ENCODE measurements at places on chromosomes 2 and 18.
A peak's percentile ranks its signal among the peaks of the same experiment; 100 is the strongest.

GRCh38 chr2:151852260-151853069 is 24.2 kb upstream of the ARL5A start:
- no peak for DNase-seq

GRCh38 chr2:153787612-153788011 is 84.1 kb upstream of the GALNT13 start:
- DNase-seq, result no peak

DNA sequence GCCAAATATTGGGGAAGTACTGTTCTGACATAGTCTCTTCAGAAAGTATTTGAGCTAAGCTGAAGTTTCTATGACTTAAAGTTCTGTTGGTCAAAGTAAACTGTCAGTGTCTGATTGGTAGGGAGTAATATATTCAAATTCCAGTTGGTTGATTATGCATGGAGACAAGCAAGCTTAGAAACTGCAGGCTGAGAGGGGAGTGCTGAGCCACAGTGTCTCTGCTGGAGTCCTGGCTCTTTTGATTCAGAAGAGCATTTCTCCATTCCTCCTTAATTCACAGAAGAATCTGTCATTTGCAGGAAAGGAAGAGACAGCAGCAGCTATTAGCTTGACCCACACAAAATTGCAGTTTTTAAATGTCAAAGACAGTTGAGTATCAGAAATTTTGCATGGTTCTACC is 201.4 kb upstream of the TMEM200C start:
- no peak for DNase-seq

GRCh38 chr2:172430678-172431077 is 3.3 kb downstream of the ITGA6 start:
- no peak for DNase-seq

GRCh38 chr2:45705233-45705632 is 53.8 kb downstream of the PRKCE start:
- no peak for DNase-seq

DNA sequence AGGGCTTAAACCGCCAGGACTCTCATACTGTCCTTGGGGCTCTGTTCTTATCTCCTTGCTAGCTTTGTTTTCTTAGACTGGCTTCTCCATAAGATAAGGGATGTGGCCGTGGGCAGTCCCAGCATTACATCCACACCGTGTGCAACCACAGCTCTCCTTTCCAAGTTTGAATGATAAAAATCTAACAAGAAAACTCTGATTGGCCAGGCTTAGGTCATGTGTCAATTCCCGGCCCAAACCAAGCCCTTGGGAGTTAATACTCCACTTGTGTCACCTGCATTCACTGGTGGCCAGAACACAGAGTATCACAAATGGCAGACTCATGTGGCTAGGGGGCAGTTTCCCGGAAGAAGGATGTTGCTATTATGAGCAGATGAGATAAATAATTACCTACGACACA is 43.2 kb upstream of the KDM3A start:
- no peak for DNase-seq

- DNase-seq, result no peak
These were observed 1.1 kb upstream of the GPR55 start for GRCh38 chr2:230925879-230926765.

DNA sequence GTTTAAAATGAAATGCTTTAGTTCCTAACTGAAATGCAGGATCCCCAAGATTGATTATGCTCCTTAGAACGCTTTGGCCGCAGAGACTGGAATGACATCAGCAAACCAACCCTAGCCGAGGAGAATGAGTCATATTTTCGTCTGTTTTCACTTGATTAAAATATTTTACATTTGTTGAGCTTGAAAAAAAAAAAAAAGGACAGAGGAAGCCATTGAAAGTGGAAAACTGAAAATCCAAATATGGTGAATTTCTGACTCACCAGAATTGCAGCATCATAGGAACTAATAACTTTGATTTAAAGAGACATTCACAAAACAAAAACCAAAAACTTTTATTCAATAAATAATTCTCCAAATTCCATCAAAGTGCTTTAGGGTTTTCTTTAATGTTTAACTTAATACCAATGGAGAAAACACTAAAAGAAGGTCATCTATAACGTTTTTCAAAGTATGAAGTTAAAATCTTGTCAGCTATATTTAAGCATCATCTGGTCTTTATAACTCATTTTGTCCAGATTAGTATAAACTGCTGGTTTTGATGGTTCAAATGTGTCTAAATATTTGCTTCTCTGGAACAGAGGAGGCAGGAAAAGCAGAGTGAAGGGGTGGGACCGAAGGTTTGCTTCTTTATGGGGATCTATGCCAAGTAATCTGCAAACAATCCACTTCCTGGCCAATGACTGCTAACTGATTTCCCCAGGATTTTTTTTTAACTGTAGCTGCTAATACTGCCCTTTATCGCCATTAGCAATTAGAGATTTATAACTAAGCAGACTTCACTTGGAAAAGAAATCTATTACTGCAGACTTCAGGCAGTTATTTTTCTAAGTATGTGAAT is 30.9 kb upstream of the COL5A2 start:
- DNase-seq, result peak; percentile 96

GRCh38 chr2:25982273-25982967 is at the start of gene KIF3C:
Gene KIF3C, minus strand, starts transcription at chr2:25982497. Its CDS starts 580 bp downstream, at chr2:25981917.
- DNase-seq, result peak; percentile 71

DNA sequence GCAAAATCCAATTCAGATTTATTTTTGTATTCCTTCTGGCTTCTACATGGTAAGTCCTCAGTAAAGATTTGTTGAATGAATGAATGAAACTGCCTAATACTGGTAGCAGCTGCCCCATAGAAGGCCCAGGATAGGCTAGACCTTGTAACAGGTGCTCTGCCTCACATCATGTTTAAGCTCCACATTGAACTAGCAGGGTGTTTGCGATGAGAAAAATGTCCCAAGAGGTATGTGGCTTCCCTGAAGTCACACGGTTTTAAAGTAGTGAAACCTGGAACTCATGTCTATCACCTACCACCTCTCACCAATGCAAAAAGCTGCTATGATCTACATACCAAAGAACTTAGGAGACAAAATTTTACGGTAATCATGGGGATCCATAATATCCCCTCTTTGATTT is 765 bp upstream of the LHCGR start:
- no peak for DNase-seq

DNA sequence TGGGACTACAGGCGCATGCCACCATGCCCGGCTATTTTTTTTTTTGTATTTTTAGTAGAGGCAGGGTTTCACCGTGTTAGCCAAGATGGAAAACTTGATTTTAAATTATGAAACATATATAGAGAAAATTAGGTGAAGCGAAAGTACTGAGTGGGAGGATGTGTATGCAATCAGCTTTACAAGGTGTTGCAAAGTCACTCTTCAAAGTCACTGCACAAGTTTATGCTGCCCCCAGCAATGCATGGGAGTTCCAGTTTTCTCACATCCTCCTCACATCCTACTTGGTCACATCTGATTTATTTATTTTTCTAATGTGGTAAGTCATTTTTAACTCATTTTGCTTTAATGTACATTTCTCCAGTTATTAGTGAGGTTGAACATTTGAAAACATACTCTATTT is 49.2 kb upstream of the CHN1 start:
- no peak for DNase-seq

DNA sequence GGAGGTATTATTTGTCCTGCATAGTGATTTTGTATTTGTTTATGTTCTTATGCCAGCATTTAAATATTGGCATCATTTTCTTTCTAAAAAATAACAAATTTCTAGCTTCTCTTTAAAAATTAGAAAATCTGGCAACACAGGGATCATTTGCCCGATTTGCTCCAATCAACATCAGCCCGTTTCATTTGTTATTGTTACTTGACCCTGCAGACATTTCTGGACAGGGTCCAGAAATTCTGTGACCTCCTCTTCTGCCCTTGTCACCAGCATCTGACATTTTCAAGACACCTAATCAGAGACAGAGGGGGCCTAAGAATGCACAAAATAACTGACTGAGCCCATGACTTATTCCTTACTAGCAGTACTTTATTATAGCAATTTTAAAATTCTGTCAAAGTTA is 253.3 kb downstream of the MREG start:
- no peak for DNase-seq

DNA sequence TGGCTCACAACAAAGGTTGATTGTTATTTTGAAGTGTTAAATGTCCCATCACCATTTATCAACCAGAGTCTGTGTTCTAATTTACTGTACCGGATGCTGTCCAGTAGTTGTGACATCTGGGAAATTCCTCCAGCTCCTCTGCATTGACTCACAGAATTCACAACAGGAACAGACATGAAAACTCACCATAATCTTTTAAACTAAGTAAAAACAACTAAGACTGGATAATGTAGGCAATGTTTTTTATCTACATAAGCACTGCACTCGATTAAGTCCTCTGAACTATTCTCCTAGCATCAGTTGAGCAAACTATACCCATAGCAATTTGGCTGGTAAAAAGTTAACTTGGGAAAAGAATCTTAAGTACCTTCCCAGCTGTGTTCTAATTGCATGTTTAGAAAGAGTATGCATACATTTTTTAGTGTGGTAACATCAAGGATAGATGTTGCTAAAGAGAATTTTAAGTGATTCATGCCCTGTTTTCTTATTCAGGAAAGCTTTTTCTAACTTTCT is 42.9 kb upstream of the MYO1B start:
- peak; percentile 97 for DNase-seq

GRCh38 chr2:22079583-22079982 is 955.8 kb downstream of the TDRD15 start:
- no peak for DNase-seq

DNA sequence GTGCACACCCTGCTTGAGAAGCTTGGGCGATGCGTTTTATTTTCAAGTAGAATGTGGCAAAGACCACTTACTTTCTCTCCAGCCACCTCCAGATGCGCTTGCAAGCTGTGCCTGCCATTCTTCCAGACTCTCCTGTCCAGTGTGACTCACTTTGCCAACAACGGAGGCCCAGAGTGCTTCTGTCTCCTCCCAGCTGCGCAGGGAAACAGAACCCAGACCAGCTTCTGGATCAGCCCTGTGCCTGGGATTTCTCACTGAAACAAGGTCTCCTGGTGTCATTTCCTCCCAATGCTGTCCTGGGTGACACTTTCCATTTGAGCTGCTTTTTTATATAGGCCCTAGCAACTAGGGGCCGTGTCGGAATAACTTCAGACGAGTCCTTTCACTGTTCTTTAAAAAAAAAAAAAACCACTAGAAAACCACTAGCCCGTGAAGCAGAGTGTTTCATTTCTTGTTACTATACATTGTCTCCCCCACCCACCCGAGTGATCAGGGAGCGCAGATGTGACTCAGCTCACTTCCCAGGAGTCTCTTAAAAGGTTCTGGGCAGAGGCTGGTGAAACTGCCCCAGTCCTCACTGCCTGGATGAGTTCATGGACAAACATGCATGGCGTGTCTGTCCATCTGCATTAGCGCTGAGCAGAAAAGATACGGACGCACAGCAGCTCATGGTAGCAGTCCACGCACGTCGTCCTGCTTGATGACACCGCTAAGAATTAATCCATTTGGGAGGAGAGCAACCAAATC is 25.3 kb upstream of the RPL31 start:
- DNase-seq, result peak; percentile 93

DNA sequence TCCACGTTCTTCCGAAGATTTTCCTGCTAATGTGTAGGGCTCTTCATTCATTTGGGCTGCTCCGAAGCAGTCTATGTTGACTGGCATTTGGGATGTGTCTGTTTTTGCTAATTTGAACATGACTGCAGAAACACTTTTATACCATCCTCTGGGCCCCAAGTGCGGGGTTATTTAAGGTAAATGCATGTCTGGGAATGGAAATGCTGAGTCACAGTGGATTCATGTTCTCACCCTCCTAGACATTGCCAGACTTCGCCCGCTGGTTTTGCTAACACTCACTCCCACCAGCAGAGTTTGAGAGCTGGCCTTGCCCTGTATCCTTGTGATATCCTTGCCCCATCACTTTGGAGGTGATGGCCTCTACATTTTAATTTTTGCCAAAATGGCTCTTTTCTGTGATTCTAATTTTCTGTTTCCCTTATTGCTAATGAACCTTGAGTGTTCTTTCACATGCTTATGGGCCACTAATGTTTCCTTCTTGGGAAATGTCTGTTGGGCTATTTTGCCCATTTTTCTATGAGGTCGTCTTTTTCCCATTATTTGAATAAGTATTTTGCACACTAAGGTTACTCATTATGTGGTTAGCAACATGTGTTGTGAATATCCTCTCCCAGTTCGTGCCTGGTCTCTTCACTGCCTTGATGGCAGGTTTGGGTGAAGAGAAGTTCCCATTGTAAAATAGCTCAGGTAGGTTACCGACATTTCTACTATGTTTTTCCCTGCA is 204.1 kb downstream of the GLI2 start:
- peak; percentile 94 for DNase-seq

DNA sequence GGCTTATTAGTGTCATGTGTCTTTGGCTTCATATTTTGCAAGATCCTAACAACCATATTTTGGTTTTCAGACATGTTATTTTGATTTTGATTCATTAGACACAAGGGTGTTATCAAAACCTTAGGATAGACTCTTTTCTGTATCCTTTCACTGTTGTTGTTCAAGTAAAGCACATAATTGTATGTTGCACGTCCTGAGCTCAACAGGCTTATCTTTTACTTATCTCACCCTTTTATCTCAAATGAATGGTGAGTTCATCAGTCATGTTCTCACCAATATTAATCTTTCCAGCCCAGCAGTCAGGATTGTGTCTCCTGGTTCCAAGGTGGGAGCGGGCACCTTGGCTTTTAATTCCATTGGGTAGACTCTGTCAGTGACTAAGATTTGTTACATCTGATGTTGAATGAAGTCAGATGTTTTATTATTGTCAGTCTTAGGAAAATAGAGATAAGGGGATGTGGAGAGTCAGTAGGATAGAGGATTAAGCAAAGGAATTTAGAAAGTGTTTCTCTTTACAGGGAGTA is 11.9 kb downstream of the GPN1 start:
- DNase-seq, result no peak

GRCh38 chr2:148913061-148913460 is 38.0 kb downstream of the KIF5C start:
- no peak for DNase-seq

DNA sequence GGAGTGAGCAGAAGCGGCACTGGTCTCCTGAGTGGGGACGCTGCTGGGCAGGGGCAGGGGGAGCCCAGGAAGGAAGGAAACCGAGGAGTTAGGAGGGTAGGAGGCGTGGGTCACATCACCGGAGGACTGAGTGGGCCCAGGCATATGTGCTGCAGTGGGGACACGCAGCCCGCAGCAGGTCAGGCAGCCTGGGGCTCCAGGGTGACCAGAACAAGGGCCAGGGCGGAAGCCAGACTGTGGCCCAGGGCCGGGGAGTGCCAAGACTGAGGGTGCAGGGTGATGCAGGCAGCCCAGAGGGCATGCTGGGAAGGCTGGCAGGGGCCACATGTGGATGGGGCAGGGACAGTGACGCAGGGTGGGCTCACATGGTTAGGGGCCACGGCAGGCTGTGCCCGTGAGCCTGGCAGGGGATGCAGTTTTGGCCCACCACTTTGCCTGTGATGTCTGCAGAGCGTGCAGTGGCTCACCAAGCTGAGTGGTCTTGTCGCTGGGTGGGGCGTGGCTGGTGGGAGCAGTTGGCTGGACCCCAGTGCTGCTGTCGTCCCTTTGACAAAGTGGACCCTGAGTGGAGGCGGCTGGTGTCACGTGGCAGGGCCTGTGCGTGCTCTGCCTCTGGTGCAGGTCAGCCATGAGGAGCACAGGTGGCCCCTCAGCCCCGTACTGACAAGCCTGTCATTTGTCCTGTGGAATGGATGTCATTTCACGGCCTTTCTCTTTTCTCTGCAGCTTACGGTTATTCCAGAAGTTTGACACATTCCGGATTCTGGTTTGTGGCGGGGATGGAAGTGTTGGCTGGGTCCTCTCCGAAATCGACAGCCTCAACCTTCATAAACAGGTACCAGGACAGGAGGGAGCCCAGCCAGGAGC is 87.1 kb downstream of the DGKD start:
- DNase-seq, result no peak

GRCh38 chr2:88471083-88471942 is 18.8 kb upstream of the FOXI3 start:
- no peak for DNase-seq
